CD4-positive, alpha-beta T cell treated with Interleukin-6 at 100 ng/mL for 8 hours (primary cell): ENCODE measurements at places on chromosomes 7 and 10.
A peak's percentile ranks its signal among the peaks of the same experiment; 100 is the strongest.

DNA sequence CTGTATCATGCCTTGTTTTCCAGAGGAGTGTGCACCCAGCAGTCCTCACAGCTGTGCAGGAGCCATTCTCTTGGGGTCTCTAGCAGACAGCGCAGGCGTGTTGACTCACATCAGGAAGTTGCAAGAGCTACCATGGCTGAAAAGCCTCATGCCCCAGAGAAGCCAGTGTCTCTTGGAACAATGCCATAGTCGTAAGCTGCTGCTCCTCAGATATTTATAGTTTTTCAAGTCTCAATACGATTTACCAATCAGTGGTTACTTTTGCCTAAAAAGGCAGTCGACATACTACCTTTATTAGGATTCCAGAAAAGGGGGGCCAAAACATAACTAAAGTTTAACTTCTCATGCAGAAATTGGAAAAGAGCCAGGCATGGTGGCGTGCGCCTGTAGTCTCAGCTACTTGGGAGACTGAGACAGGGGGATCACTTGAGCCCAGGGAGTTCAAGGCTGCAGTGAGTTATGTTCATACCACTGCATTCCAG is 407.7 kb downstream of the PARD3 start:
- no peak for DNase-seq

- no peak for DNase-seq
Observed at GRCh38 chr10:127227663-127228062, 31.3 kb upstream of the INSYN2A start.

DNA sequence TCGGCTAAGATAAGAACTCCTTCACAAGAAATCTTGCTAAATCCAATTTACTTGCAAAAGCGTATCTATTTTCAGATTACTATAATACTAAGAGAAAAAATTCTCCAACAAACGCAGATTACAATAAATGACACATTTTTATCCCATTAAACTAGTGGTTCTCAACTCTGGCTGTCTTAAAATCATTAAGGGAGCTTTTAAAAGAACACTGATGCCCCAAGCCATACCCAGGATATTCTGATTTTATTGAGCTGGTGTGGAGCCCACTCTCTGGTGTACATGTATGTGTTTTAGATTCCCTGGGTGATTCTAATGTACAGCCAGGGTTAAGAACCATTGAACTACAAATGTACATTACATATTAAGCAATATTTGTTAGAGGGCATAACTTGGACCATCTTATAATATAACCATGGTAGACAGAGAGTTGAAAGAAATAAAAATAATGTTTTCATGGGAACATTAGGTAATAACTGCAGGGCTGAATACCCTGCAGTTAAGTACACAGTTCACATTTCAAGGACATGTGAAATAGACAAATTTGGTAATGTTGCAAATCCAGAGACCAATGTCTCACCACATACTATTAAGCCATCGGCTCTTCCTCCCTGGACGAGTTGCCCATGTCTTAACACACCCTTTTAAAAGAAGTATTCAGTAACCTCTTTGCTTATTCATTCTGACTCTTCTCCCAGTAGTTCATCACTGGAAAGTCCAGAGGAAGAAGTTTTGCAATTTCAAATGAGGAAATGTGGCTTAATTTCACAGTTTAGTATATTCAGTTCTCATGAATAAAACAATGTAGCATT is 6.2 kb downstream of the GSAP start:
- DNase-seq, result no peak

DNA sequence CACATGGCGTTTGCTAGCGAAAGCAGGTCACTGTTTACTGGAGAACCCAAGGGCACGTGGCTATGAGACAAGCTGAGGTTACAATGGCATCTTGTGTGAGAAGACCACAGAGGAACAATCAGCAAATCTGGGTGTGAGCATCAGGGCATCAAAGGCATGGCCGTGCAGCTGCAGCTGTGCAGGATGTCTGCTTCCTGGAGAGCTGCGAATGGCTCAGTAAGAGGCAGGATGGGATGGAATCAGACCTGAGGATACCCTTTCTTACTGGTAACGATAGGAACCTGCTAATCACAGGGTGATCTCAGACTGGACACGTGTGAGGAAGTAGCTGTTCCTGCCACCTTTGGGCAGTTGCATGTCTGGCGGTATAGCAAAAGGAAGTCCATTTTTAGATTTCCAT is 119.5 kb downstream of the RNF216 start:
- peak; percentile 4 for DNase-seq

GRCh38 chr7:55129541-55130394 is 111.0 kb downstream of the EGFR start:
- no peak for DNase-seq

GRCh38 chr7:7136466-7137381 is 45.6 kb upstream of the C1GALT1 start:
- no peak for DNase-seq

DNA sequence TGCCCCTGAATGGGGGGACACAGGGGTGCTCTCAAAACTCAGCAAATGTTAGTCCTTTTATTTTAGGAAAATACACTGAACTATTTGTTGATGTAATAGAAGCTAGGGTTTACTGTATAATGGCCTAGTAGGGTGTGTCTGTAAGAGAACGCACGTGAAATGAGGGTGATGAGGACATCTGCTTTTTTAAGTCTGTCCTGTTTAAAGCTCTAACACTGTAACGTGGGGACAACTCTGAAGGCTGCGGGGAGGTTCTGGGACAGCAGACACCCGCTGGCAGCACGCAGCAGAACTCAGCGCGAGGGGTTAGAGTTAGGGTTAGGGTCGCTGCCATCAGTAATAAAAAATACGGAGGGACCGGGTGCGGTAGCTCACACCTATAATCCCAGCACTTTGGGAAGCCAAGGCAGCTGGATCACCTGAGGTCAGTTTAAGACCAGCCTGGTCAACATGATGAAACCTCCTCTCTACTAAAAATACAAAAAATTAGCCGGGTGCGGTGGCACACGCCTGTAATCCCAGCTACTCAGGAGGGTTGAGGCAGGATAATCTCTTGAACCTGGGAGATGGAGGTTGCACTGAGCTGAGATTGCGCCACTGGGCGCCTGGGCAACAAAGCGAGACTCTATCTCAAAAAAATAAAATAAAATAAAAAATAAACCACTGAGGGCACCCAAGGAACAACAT is 98.0 kb downstream of the CTBP2 start:
- DNase-seq, result no peak

DNA sequence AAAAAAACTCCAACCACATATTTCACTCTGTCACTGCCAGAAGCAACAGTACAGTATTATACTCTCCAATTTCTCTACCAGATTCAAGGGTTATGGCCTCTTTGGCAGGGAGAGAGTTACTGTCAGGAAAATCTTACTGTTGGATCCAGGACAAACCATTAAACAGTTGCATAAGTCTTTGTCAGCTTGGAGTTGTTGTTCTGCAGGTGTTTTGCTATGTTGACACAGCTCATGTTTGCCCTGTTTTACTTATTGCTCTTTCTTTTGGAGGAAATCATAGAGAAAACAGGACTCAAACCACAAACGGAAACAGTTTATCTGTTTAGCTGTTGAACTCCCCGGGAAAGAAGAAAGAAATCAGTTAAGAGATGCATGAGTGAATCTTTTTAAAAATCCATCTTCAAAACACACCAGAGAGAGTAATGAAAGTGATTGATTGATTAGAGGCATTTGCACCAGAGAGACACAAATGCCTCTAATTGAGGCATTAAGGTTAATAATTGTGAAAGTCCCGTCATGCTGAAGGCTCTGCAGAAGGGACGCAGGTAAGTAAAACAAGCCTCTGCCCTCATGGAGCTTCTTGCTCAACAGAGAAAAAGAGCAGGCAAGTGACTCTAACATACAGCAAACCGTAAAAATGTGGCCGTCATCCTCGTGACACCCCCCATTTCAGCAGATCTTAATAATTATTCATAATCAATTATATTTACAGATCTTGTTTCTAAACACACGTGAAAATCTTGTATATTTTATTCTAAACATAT is 38.7 kb upstream of the ARHGAP21 start:
- DNase-seq, result no peak

GRCh38 chr7:28725911-28726310 is 232.2 kb downstream of the TRIL start:
- DNase-seq, result no peak

DNA sequence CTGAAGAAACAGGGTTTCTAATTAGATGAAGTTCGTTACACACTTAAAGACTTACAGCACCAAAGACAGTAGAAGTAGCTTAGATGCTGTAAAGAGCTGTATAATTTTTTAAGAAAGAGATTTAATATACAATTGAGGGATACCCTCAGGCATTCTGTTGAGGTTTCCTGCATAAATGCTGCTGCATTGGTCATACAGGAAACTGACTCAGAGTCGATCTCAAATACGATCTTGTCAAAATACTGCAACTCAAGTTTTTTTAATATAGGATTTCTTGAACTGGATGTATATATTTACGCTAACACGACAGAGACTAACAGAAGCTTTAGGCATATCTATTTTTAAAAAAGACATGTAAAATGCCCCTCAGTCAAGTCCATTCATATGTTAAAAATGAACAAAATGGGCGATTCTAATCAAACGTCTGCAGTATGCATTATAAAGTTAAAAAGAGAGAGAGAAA is 2.4 kb upstream of the ARID5B start:
- peak; percentile 49 for DNase-seq

DNA sequence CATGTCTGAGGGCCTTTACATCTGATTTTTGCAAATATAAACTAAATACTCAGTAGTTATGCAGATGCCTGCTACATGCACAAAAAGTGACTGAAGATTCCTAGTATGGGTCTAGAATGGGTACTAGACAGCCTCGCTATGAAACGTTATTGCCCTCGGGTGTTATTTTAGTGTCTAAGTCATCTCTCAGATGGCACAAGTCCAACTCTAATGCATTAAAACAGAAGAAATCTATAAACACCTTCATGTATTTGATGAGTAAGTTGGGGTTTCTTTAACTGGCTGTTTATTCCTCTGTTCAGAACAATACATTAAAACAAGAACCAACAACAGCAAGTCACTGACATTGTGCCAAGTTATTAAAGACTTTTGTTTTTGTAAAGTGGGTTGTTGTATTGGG is 41.6 kb downstream of the TEX36 start:
- no peak for DNase-seq

GRCh38 chr10:79268161-79268601 is 79.1 kb upstream of the PPIF start:
- no peak for DNase-seq

GRCh38 chr10:519055-519715 is 170.3 kb downstream of the DIP2C start:
- no peak for DNase-seq

- no peak for DNase-seq
Observed at GRCh38 chr10:131198843-131199242, 112.7 kb downstream of the TCERG1L start.

DNA sequence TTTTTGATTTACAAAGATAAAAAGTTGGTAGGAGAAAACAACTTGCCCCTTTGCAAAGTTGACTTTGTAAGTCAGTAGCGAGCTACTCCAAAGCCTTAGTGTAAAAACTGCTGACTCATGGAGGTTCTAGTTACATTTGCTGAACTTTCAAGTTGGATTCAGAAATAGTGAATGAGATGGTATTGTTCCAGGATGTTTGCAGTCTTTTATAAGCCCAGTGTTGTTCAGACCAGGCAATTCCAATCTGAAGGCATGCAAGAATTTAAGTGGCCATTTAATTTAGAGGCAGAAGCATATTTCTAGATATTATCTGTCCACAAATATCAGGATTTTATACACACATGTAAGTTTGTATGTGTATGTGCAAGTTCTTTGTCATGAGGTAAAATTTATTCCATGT is 21.6 kb downstream of the TES start:
- DNase-seq, result no peak

- DNase-seq, result no peak
Observed at GRCh38 chr7:76332078-76332477, 26.7 kb downstream of the YWHAG start.

DNA sequence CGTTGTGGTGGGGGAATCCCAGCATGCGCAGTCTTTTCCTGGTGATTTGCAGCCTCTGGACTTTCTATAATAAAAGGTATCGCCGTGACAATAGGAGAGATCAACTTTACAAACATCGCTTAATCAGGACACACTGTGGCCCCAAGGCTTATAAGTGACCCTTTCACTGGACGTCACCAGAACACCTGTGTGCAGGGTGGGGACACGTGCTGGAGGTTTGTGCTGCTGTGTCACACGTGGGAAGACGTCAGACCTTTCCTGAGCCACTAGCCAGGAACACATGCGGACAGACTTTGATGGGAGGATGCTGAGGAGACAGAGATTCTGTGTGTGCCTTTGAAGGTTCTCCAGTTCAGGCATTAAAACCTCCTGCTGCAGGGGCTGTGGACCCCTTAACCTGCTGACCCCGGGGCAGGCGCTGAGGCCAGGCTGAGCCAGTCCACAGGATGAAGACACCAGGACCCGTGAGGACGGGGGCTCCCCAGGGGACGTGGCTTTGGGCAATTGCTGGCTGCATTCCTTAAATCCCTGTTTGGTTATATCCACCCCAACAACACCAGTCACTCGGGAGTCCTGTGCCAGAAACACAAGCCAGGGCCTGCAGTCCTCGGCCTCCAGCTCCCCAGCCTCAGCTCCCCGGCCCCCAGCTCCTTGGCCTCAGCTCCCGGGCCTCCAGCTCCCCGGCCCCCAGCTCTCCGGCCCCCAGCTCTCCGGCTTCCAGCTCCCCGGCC is 183.4 kb downstream of the PTPRN2 start:
- DNase-seq, result no peak

DNA sequence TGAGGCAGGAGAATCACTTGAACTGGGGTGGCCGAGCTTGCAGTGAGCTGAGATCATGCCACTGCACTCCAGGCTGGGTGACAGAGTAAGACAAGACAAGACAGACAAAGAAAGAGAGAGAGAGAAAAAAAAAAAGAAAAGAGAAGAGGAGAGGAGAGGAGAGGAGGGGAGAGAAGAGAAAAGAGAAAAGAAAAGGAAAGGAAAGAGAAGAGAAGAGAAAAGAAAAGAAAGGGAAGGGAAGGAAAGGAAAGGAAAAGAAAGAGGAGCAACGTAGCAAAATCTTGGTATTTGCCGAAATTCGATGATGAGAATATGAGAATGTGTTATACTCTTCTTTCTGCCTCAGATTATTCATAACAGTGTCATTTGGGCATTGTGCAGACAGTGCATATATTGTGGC is 101.2 kb upstream of the PFKP start:
- no peak for DNase-seq

- no peak for DNase-seq
Observed at GRCh38 chr7:4722308-4722707, 40.2 kb downstream of the FOXK1 start.

- no peak for DNase-seq
Observed at GRCh38 chr7:12751764-12752163, 64.3 kb downstream of the ARL4A start.

DNA sequence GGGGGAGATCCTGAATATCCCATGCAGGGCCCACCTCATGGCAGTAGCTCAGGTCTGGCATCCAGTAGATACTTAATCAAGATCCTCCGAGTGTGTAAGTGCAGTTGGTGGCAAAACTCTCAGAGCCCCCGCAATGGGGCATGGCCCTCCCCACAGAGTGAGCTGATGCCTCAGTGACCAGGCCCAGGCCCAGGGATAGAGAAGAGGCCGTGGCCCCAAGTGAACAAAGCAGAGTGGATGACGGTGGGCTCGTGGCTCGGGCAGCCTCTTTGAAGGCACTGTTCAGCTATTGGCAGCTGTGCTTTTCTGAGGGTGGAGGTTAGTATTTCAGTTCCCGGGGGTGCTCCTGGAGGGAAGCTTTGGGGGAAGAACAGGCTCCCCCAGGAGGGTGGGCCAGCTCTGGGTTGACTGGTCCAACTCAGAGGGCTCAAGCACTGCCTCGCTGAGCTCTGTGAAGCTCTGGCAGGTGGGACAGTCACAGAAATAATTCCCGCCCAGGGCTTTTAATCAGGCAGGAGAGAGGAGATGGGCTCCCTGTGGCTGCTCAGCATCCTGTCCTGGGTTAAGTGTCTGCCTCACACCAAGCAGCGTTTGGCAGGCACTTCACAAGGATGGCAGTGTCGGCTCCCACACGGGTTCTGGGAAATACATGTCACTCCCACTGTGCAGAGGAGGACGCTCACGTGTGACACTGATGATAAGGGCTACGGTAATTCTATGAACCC is 583.6 kb downstream of the TCERG1L start:
- DNase-seq, result no peak
